ENCODE measurements at places on chromosomes 2 and 18. TPM values are rescaled to one million over a fixed set of nuclear protein-coding genes. Genes with fewer than 3 reads are reported as not detected.

The OBSL1 gene
- 14.0 TPM for polyA plus RNA-seq

The ALPP gene
- not detected for polyA plus RNA-seq

The PIEZO2 gene
- polyA plus RNA-seq = 0.16 TPM

The CAVIN2 gene
- 0.55 TPM for polyA plus RNA-seq

The CRYBA2 gene
- polyA plus RNA-seq = not detected

The CEP192 gene
- polyA plus RNA-seq = 11.2 TPM

The CHRNG gene
- polyA plus RNA-seq = not detected

The TBC1D8 gene
- 3.3 TPM for polyA plus RNA-seq

The RPRM gene
- polyA plus RNA-seq = 0.27 TPM

The SLC25A52 gene
- not detected for polyA plus RNA-seq

The GPD2 gene
- polyA plus RNA-seq = 8.8 TPM

The MGAT4A gene
- polyA plus RNA-seq = 98.7 TPM

The DNAH7 gene
- polyA plus RNA-seq = 2.3 TPM

The GPAT2 gene
- not detected for polyA plus RNA-seq

The ALLC gene
- polyA plus RNA-seq = 0.78 TPM

The IL1R2 gene
- polyA plus RNA-seq = not detected

The KIAA2012 gene
- polyA plus RNA-seq = 0.13 TPM

The NABP1 gene
- 19.6 TPM for polyA plus RNA-seq

The TBR1 gene
- polyA plus RNA-seq = not detected

The PRSS56 gene
- not detected for polyA plus RNA-seq

The RBMS1 gene
- polyA plus RNA-seq = 133 TPM

Measured in Purkinje cell (primary cell).